ENCODE measurements at places on chromosomes 3 and 15.

DNA sequence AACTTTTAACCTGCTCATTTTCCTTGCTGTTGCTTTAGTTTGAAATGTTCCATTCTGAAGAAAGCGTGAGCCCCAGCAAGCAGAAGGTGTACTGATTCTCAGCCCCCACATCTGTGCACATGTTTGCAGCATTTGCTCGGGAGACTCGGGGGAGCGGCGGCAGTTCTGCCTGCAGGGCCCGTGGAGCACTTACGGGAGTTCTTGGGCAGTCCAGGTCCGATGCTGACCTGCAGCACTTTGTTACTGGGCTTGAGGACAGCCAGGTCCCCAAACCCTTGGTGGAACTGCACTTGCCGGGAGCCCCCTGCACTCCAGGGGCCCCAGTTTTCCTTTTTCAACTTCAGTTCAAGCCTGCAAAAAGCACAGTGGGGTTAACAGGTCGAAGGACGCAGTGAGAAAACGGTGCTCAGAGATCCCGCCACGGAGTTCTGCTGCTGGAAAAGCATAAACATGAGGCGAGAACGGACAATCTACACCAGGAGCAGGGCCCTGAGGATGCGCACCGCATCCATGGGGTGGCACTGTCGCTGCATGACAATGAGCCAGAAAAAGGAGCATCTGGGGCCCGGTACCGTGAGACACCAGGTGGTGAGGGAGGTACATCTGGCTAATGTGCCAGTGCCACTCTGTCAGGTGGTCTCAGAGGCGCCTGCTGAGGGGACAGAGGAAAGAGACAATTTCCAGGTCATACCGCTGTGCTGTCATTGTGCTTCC lies 45.6 kb upstream of the LDHAL6B start:
- DNase-seq = no peak

DNA sequence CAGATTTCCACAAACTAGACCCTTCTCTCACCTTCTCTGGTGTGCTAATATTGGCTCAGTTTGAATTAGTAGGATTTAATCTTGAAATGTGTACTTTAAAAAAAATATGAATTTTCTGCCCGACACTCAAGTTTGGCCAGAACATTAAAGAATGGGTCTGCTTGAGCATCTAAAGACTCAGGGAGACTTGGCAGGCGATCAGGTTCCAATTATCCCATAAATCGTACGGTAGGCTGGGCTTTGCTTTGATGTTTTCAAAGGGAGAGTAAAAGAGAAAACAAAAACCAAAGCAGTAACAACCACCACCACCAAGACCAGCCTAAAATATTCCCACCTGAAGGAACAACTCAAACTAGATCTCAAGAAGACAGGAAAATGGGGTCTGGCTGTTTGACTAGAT lies 230.8 kb downstream of the EBLN2 start:
- no peak for DNase-seq

DNA sequence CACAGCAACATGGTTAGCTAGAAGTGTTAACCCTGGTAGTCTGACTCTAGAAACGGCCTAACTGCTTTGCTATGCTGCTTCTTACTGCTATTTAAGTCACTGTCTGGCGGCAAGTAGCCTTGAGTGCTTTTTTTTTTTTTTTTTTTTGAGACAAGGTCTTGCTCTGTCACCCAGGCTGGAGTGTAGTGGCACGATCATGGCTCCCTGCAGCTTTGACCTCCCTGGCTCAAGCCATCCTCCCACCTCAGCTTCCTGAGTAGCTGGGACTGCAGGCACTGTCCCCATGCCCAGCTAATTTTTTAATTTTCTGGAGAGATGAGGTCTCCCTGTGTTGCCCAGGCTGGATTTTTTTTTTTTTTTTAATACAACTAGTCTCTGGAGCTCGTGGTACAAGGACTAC lies 93.2 kb downstream of the ITPR1 start:
- DNase-seq = no peak

DNA sequence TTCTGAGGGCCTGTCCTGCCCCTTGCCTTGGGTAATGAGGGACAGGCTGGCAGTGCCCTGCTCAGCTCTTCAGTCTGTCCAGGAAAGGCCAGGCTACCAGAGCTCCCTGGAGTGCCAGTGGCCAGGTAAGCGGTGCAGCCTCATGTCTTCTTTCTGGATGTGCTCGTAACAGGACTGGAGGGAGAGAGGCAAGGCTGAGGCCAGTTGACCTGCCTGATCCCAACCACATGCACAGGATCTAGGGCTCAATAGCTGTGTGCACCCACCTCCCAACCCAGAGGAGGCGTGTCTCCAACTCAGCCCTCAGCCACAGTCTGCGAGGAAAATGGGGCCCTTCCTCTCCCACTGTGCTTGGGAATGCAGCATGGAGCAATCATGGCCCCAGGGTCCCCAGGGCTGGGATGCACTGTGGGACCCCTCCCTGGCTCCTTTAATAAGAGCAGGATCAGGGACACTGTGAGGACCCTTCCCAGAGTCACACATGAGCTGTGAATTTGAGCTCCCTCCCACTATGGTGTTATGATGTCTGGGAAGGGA lies 22.5 kb downstream of the ALS2CL start:
- DNase-seq = no peak

DNA sequence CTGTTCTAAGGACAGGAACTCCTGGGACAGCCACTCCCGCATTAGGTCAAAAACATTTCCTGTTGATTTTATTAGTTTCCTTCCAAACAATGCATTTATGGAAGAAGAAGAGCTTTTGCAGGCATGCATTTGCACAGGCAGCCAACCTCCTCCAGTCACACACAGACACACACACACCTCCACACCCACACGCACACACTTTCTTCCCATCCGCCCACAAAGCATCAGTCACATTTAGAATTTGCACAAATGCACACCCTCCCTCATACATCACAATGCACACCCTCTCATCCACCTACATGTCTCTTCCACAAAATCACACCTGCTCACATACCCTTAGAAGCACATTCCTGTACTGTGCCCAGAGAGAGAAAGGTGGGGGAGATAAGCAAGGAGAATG lies 4.1 kb upstream of the TYRO3 start:
- no peak for DNase-seq

GRCh38 chr15:101038327-101039003 lies 119.3 kb downstream of the LRRK1 start:
- no peak for DNase-seq

DNA sequence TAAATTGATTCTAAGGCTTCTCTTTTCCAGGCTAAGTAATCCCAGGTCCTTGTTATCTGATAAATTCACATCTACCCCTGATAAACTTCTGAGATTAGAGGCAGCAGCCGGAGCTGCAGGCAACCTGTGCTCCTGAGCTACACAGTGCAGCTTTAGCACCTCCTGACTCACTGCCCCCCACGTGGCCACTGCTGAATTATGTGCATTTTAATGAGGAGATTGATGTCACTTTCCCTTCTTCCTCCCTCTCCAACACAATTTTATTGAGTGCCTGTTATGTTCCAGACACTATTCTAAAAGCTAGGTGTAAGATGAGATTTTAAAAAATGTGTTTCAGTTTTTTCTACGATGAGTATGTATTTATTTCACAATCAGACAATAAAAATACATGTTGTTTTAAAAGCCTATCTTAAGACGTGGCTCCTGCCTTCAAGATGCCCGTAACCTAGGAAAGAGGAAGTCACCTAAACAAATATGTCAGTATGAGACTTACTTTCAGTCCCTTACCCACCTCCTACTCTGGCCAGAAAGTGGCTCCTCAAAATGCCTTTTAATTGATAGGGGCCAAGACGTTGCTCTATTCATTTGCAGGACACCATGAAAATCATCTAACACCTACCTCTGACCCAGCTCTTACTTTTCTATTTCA lies 161.5 kb upstream of the PFN2 start:
- DNase-seq = no peak

GRCh38 chr3:72303926-72304325 lies 519.0 kb upstream of the PROK2 start:
- no peak for DNase-seq

DNA sequence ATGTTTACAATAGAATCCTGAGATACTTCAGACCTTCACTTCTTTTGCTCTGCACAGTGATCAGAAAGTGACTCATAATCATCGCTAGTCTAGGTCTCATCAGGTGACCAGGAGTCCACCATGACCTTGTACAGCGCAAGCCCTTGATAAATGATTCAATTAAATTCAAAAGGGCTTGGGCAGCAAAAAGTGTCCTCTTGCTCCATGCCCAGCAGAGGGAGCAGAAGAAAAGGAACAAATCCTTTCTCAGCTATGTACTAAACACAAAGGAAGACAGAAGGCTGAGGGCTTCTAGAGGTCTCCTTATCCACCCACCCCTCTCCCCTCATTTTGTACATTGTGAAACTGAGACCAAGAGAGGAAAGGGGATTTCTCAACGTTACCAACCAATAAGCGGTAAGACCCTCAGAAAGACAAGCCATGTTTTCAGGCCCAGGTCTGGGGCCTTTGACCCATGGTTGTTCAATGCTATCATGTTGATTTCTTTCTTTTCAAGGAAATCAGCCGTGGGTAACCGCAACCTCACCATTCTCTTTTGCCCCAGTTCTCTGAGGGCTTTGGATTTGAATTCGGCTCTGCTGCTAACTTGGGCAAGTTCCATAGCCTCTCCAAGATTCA lies 74.8 kb downstream of the AQP9 start:
- DNase-seq = peak; percentile 71

Measured in COLO829 (cell line).